ENCODE measurements at places on chromosomes 2 and 18.

DNA sequence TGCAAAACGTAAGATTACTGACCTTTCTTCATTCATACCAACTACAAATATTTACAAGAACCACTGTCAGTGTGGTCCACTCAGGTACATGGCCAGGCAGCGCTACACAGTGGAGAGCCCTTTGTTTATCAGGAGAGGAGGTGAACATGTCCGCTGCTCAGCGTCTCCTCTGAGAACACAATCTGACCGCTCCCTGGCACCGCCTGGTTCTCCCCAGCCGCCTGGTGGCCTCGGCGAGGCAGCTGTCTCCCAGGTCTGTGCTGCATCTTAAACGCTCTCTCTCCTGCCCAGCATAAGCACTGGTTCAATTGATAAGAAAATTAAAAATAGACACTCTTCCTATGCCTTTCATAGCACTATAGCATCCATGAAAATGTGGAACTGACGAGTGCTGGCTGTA lies 146.8 kb upstream of the PXDN start:
- no peak for DNase-seq

DNA sequence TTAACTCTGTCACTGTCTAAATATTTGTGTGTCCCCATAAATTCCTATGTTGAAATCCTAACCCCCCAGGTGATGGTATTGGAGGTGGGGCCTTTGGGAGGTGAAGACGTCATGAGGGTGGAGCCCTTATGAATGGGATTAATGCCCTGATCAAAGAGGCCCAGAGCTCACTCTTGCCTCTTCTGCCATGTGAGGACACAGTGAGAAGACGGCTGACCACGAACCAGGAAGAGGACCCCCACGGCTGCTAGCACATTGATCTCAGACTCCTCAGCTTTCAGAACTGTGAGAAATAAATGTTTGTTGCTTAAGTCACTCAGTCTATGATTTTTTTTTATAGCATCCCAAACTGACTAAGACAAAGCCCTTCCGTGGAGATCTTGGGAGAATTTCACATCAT lies 71.2 kb downstream of the BCL2L11 start:
- DNase-seq, result no peak

GRCh38 chr2:148253685-148254084 lies 232.8 kb downstream of the MBD5 start:
- DNase-seq, result no peak

- DNase-seq, result no peak
Observed at GRCh38 chr2:134140251-134140661, 113.6 kb upstream of the MGAT5 start.

GRCh38 chr2:139911160-139911559 lies 1131.0 kb upstream of the NXPH2 start:
- no peak for DNase-seq

- DNase-seq, result no peak
Observed at GRCh38 chr2:230738924-230739323, 26.3 kb downstream of the CAB39 start.

- DNase-seq, result peak; percentile 18
Observed at GRCh38 chr2:208466151-208466919, 59.7 kb downstream of the PTH2R start.

DNA sequence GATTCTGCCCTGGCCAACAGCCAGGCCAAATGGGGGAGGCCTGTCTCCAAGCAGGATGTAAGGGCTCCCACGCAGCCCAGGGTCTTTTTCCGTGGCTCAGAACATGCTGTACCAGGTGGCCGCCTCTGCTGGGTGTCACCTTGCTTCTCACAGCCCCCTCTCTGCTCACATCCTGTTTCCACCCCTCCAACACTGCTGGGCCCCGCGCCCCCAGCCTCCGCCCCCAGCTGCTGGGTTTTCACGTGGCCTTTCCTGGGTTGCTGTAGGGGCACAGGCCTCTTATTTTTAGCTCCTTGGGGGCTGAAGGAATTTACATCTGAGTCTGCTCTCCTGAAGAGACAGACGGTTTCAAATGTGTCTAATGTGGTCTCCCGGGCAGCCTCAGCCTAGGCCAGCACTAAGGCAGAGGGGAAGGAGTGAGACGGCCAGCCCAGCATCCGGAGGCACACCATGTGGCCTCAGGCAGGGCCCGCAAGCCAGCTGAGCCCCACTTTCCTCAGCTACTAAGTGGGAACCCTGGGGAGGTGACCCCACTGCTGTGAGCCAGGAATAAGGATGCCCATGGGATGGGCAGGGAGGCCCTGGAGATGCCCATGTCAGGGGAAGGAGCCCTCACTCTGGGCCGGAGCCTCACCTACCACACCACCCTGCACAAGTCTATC lies 18.7 kb upstream of the DUSP2 start:
- DNase-seq, result peak; percentile 44

GRCh38 chr2:223040527-223040926 lies 11.5 kb upstream of the KCNE4 start:
- DNase-seq, result no peak

DNA sequence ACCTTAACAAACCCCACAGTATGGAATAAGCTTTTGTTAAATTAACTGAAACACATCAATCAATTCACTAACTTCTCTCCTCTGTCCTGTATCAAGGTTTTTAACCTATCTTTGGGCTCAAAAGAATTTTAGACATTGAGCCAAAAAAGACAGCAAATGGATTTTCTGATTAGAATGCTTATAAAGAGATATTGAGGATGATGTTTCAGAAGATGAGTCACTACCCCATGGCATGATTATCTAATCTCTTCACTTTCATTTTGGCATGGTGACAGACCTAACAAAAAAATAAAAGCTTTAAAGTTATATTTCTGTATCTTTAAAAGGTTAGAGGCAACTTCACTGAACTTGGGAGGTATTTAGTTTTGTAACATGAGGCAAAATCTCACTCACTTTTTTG lies 55.5 kb downstream of the SGPP2 start:
- no peak for DNase-seq

- peak; percentile 73 for DNase-seq
Observed at GRCh38 chr2:16400127-16400623, 265.5 kb downstream of the CYRIA start.

DNA sequence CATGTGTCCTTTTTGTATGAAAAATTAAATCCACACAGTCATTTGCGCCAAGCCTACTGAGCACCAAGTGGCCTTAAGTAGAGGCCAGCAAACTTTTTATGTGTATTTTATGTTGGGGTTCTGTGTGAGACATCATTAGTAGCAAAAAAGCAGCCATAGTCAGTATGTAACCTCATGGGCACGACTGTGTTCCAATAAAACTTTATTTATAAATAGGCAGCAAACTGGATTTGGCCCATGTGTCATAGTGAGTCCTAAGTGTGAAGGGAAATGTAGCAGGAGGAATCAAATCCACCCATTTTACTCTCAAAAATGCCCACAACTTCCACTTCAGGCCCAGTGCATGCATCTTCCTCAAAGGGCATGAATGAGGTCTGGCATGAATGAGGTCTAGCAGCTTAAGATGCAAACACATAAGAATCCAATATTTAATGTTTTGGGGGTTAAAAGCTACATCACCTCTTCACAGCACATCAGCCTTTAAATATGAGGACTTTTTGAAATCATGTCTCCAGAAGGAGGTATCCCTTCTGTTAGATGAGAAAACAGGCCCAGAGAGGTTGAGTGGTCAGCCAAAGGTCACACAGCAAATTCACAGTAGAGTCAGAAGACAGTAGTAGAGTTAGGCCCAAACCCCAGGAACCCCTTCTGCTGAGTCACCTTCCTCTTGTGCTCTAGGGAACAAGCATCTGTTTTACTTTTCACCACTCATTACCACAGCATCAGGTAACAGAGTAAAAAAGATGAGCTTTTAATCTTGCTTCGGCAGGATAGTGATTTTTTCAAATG lies 45.6 kb downstream of the MREG start:
- DNase-seq, result no peak

DNA sequence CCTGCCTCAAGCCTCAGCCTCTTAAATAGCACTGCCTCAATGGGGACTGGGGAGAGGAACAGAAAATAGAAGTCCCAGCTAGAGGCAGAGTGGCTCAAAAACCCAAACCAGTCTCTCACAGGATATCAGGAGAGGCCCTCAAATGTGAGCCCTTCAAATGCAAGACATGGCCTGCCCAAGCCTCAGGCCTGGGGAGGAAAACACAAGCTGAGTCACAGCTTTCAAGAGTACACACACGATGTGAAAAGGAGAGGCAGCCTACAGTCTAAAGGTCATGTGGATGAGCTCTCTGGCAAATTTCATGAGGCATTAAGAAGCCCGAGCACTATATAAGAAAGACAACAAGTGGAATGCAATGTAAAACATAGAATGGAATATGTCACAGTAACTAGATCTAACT lies 316.6 kb upstream of the MEX3C start:
- no peak for DNase-seq

- no peak for DNase-seq
Observed at GRCh38 chr2:189726849-189727248, 35.7 kb downstream of the OSGEPL1 start.

DNA sequence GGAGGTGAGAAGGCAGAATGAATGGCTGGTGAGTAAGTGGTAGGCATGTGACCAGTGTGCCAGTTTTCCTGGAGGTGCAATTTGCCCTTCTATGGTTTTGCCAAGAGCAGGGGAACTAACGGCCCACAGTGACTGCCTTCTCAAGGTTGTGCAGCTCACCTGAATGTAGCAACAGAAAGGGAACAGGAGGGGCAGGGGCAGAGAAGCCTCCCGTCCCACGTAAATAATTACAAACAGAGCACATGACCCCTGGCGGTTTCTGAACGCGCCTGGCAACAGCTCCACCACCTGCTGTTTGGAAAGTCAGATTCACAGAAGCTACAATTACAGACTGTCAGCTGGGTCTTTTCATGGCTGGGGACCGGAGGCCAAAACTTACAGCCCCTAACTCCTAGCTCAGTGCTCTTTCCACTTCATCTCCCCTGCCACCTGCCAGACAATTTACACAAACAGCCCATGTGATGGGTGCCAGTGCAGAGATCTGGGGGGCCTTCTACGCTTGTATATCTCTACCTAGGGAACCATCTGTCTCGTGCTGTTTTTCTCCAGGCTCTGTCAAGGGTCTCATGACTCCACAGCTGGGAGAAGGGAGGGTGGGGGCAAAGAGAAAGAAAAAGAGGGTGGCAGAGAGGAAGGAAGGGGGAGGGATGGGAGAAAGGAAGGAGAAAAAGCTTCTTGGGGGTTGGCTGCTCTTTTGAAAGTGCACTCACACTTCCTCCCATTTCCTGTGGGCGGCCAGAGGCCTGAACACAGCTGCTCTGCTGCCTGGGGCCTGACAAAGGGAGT lies 69.6 kb downstream of the POLR1A start:
- peak; percentile 70 for DNase-seq

DNA sequence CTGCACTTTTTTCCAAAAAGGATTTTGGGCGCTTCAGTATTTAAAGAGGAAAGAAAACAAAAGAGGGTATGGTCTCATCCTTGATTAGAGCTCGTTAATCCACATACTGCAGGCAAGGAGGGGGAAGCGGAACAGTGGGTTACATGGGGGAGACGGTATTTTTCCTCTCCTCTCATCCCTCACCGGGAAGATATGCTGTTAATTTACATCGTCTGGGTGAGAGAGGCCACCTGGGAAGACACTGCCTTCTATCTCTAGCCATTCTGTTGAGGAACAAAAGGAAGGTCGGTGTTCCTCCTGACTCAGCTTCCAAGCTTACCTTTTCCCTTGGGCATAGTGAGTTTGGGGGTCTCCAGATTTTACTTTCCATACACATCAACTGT lies 52.3 kb downstream of the IMPA2 start:
- DNase-seq, result no peak

- DNase-seq, result no peak
Observed at GRCh38 chr2:169222665-169223064, 139.7 kb downstream of the LRP2 start.

GRCh38 chr2:23484767-23485166 lies 99.8 kb downstream of the KLHL29 start:
- DNase-seq, result no peak

GRCh38 chr2:15363142-15363541 lies 198.0 kb downstream of the NBAS start:
- no peak for DNase-seq

- DNase-seq, result no peak
Observed at GRCh38 chr2:207478572-207478971, 51.2 kb upstream of the CREB1 start.

- DNase-seq, result peak; percentile 65
Observed at GRCh38 chr2:234840336-234840735, 111.5 kb upstream of the SH3BP4 start.

DNA sequence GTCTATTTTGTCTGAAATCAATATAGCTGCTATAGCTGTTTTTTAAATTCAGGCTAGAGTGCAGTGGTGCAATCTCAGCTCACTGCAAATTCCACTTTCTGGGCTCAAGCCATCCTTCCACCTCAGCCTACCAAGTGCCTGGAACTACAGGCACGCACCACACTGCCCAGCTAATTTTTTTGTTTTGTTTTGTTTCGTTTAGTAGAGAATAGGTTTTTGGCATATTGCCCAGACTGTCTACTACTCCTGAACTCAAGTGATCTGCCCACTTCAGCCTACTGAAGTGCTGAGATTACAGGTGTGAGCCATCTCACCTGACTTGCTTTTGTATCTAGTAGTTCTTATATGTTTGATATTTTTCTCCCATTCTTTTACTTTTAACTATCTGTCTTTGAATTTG lies 259.7 kb downstream of the CDH19 start:
- DNase-seq, result peak; percentile 61

- no peak for DNase-seq
Observed at GRCh38 chr18:52869349-52869923, 529.4 kb downstream of the DCC start.

DNA sequence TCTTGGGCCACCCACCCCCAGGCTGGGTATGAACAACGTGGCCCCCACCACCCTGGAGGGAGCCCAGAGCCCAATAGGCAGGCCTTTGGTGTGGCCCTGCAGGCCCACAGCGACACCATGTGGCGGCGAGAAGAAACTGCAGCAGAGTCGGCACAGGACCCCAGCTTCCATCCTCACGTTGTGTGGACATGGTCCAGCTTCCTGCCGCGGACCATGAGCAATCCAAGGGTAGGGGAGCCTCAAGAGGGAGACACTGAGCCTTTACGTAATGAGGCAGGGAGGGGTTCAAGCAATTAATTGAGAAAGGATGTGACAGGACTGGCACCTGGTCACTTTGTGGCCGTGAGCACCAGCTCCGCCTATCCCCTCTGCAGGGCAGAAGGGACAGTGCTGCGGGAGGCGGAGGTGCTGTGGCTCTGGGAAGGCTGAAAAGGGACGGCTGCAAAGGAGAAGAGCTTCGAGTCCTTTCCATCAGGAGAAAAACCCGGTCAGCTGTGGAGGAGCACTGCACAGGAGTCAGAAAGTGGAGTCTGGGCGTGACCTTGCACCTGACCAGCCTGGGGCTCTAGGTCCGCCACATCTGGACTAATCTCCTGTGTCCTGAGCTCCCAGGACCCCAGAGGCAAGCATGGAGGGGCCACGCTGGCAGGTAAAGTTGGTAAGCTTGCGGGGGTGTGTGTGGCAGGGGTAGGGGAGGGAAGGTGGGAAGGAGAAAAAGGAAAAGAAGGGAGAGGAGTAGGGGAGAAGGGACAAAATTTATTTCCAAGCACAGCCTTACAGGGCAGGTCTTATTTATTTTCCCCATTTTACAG lies 44.9 kb downstream of the TMEM37 start:
- DNase-seq, result peak; percentile 81
